ENCODE measurements at places on chromosomes 7 and 10. TPM values are rescaled to one million over a fixed set of nuclear protein-coding genes. Genes with fewer than 3 reads are reported as not detected.

Gene TCERG1L
- 0.52 TPM for total RNA-seq

Gene OR2A7
- total RNA-seq = 0.24 TPM

Gene MOSPD3
- total RNA-seq = 4.7 TPM

Gene PTN
- 20.6 TPM for total RNA-seq

DNA sequence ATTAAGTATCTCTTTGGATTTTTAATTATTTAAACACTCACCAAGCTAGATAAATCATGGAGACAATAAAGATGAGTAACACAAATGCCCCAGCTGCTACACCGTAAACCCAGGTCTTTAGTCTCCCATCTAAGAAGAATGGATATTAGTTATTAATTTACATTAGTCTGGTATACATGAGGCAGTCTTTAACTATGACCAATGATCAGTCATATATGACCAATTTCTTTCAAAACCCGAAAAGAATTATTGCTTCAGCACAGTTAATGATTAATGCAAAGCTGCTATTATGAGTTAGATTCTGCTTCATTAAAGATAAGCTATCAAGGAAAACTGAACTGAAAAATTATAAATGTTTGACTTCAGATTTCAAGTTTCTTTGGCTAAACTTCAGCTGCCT is 402.9 kb downstream of the PHF14 start:
- no peak for DNase-seq

- DNase-seq = no peak
These were observed 69.7 kb downstream of the CFAP46 start for GRCh38 chr10:132872658-132873057.

GRCh38 chr7:107972941-107973376 is 30.0 kb downstream of the LAMB1 start:
- DNase-seq = no peak

GRCh38 chr7:111486472-111487142 is 75.7 kb downstream of the IMMP2L start:
- DNase-seq = peak; percentile 27

DNA sequence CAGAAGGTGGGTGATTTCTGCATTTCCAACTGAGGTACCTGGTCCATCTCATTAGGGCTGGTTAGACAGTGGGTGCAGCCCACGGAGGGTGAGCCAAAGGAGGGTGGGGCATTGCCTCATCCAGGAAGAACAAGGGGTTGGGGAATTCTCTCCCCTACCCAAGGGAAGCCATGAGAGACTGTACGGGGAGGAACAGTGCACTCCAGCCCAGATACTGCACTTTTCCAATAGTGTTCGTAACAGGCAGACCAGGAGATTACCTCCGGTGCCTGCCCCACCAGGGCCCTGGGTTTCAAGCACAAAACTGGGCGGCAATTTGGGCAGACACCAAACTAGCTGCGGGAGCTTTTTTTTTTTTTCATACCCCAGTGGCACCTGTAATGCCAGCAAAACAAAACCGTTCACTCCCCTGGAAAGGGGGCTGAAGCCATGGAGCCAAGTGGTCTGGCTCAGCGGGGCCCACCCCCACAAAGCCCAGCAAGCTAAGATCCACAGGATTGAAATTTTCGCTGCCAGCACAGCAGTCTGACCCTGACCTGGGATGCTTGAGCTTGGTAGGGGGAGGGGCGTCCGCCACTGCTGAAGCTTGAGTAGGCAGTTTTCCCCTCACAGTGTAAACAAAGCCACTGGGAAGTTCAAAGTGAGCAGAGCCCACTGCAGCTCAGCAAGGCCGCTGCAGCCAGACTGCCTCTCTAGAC is 31.2 kb downstream of the ARMC10 start:
- no peak for DNase-seq

DNA sequence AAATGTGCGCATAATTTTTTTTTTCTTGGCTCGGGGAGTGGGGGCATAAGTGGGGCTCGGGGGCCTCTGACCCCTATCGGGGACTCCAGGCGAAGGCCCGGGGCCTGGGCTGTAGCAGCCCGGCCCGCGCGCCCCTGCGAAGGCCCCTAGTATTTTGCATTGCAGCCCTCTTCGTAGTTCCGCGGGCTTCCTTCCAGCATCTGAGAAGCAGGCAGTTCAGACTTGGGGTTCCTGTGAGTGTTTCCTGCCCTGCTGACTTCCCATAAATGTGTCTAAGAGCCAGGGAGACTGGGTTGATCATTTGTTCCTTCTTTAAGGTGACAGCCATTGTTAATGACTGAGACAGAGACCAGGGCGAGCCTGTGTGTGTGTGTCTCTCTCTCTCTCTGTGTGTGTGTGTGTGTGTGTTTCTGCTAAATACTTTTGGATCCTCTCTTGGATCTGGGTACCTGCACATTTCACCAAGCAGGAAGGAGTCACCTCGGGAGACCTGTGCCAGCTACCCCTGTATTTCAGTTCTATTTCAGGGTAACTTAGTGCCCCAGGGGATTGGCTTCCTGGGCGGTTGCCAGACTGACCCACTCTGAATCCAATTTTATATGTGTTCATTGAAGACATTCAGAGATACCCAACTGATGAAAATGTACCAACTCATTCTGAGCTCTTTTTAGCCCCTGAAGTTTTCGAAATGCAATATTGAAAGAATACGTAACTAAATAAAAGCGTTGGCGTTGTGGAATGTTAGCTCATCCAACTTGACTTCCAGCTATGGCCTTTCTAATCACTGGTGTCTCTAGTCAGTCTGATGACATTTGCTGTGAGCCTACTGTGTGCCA is 805 bp downstream of the MSRB2 start:
- no peak for DNase-seq

DNA sequence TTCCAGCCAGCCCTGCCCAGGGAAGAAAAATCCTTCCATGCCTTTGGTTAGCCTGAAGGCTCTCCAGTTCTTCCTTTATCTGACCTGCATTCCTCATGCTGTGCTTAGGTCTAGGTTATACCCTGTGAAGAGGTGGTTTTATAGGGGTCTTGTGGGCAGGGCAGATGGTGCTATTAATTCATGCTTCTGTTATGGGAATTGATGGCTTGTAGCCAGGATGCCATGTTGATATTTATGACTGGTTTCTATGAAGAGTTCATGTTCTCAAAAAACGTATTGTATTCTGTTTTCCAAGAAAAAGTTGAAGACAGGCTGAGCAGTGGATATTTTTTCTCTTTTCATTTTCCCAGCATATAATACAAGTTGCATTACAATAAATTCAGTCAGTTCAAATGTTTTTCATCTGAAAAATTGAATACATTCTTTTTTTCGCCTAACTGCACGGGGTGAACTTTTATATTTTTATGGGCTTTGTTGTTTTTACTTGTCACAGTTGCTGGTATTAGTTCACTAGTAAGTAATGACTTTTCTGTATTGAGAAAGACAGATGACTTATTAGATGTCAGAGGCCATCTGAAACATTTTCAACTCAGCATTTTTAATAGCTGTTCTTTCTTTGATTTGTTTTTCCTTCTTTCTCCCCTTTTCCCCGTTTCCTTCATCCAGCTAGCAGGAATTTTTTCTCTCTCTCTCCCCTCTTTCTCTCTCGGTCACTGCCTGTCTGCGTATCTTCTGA is 322.8 kb downstream of the LRMDA start:
- no peak for DNase-seq

GRCh38 chr10:84160663-84161362 is 12.8 kb upstream of the GPR15LG start:
- DNase-seq = no peak

GRCh38 chr7:22138106-22138505 is 192.4 kb upstream of the CDCA7L start:
- DNase-seq = no peak

GRCh38 chr7:157255201-157255606 is 81.6 kb upstream of the DNAJB6 start:
- no peak for DNase-seq

GRCh38 chr7:51230324-51230625 is 86.3 kb downstream of the COBL start:
- DNase-seq = no peak

GRCh38 chr10:77168861-77169260 is 468.7 kb downstream of the KCNMA1 start:
- no peak for DNase-seq

DNA sequence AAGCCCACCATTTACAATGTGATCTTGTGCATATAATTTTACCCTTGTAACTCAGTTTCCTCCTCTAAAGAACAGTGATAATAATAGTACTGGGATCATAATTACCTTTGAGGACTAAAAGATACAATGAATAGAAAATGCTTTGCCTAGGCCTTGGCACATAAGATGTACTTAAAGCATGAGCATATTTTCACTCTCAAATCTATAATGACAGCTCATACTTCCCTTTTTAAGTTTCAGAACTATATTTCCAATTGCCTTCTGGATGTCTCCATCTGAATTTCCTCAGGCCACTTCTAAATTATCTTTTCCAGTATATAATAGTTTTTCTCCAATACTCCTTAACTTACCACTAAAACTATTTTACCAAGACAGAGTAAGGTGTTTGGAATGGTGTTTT is 13.3 kb upstream of the ITGB8 start:
- DNase-seq = no peak

- DNase-seq = no peak
These were observed 16.0 kb upstream of the PRSS1 start for GRCh38 chr7:142733271-142733670.

GRCh38 chr7:159144758-159145489 is at the start of gene VIPR2:
Gene VIPR2, minus strand, starts transcription at chr7:159144867. Its CDS starts 96 bp downstream, at chr7:159144771.
- peak; percentile 59 for DNase-seq

DNA sequence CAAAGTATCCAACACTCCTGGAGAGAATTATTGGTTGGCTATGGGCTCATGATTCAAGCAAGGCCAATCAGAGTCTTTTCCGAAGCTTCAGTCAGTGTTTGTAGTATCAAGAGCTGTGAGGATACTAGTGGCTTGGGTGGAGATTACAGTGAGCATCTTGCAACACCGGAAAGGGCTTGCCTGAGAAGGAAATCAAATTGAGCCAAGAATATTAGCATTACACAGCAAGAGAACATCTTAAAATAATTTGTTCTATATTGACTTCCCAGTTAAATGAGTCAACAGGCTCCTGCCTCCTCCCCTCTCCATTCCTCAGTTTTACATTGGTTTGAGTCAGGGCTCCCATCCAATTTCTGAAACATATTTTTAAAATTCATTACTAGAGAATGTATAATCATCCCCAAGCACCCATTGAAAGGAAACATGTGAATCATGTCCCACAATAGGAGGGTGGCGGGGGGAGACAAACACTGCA is 127.4 kb downstream of the ELAPOR2 start:
- no peak for DNase-seq

- no peak for DNase-seq
These were observed 9.4 kb downstream of the FASTK start for GRCh38 chr7:151071032-151071866.

DNA sequence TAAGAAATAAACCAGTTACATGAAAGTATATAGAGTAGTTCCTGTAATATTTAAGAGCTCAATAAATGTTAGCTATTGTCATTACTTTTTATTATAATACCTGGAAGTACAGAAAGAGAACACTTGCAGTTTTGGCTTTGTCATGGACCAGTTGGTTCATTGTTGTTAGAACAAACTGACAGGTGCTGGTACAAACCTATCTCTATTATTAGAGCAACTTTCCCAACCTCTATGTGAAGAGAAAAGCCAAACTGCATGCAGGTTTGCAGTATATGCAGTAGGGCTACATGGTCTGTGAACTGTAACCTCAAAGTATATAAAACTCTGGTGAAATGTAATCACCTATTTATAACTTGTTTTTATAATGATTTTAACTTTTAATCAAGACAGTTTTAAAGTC is 20.4 kb downstream of the DNAJC9 start:
- no peak for DNase-seq

DNA sequence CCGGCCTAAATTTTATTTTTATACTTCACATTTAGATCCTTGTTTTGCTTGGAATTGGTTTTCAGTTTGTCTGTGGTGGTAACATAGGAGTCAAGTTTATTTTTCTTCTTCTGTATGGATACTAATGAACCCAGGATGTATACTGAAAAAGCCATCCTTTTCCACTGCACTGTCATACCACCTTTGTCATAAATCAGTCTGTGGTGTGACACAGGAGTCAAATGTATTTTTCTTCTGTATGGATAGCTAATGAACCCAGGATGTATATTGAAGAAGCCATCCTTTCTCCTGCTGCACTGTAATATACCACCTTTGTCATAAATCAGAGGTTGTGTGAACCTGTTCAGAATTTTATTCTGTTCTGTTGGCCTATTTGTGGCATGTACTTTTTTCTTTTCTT is 21.4 kb downstream of the VPS26A start:
- no peak for DNase-seq

- DNase-seq = no peak
These were observed 1199.1 kb upstream of the SORCS1 start for GRCh38 chr10:108363576-108363975.

DNA sequence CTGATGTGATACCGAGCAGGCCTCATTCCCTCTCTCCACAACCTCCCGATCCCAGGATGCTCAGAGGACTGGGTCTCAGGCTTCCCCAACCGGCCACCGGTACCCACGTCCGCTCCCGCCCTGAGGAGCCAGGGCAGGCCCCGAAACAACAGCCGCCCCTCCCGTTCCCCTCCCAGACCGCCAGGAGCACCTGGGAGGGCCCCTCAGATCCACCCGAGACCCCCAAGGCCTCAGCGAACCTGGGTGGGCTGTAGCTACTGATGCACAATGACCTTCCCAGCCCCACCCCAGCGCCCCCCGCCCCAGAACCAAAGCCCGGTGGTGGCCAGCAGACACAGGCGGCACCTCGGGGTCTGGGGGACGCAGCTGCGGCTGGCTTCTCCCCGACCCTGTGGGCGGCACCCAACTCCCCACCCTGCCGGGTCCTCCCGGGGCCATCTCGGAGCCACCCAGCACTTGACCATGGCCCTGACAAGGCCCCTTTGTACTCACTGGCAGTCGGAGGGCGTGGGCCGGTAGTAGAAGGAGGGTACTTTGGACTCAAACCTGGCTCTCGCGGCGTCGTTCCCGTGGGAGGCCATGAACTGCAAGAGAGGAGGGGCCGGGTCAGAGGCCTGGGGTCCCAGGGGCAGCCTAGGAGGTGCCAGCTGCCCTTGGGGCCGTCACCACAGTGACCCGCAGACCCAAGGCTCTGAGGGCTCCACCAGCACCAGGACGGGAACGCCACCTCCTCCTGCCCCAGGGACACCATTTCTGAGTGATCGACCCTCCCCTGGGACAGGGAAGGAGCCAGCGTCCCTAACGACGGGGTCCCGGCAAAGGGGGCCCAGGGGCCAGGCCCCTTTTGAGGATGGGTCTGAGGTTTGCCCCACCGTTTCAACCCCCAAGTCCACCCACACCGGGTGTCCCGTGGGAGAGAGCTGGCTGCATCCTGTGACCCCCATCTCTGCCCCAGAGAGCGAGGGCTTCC is 28.1 kb downstream of the ADAP1 start:
- no peak for DNase-seq

- DNase-seq = no peak
These were observed 32.1 kb downstream of the FAS start for GRCh38 chr10:89022734-89023133.

- DNase-seq = no peak
These were observed 38.9 kb downstream of the BRAF start for GRCh38 chr7:140885735-140886334.

Measured in thymus (tissue), 14 donors.